ENCODE measurements at places on chromosomes 3 and 15.

DNA sequence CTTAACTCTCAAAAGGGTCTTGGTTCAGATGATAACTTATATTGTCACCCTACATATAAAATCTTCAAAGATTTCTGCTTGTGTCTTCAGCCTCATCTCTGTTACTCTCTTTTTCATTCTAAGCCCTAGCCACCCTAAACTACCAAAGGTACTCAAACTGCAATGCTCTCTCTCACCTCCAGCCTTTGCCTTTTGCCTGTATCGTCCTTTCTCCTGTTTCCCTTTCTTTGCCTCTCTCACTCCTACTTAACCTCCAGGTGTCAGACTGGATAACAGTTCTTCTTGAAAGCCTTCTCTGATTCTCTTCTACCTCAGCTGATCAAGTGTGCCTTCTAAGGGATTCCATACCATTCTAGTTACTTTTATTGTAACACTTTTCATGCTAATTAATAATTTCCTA is 149.8 kb downstream of the SERPINI1 start:
- DNase-seq, result no peak

DNA sequence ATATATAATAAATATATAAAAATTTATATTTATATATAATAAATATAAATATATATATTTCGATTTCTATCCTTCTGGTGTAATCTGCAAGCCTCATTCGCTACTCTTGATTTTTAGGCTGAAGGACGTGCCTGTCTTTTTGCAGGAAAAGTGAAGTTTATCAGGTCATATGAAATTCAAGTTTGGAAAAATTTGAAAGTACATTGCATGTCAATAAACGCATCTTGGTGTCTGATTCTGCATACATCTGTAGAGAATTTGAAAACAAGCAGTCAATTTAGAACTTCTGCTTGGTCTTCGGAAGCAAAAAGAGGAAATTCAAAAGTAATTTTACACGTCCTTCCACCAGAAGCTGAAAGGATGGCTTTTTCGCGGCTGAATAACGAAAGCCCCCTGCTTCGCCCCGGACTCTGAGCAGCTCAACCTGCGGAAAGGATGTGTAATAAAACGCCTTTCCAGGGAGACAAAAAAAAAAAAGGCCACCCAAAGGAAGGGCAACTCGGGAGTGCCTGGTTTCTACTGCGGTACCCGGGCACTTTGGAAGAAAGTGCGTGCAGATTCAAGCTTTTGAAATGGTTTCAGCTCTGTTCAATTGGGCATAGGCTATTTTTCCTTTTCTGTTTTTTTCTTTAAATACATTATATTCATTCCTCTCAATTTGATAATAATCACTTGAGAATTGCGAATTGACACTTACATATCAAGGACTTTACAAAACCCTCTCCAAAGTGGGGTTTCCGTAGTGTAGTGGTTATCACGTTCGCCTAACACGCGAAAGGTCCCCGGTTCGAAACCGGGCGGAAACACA is 1.5 kb upstream of the MYNN start:
- DNase-seq, result peak; percentile 82

GRCh38 chr15:71128939-71129562 is 13.8 kb downstream of the THSD4 start:
- DNase-seq, result no peak

GRCh38 chr3:129758785-129759320 is 134.7 kb downstream of the TMCC1 start:
- DNase-seq, result no peak
